ENCODE measurements at places on chromosomes 16 and 17.

- no peak for DNase-seq
Measured at GRCh38 chr16:62386411-62386810, 350.2 kb upstream of the CDH8 start.

DNA sequence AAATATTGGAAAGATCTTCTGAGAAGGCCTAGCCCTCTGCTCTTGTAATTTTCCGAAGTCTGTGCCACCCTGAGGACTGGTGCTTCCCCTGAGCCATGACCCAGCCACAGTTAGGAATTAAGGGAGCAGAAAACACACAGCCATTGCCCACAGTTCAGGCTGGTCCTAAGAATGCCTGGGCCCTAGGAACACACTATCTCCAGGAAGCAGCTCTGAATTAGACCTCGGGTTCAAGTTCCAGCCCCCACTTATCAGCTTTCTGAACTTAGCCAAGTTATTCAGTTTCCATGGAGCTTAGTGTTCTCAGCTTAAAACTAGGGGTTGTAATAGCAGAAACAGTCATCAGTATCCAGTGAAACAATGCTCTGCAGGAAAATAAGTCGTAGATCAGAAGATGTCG is 56.0 kb downstream of the CDH13 start:
- DNase-seq, result no peak

GRCh38 chr17:76709077-76709950 is 1.5 kb downstream of the MXRA7 start:
- no peak for DNase-seq

- DNase-seq, result no peak
Measured at GRCh38 chr16:81315271-81316175, 761 bp downstream of the GAN start.

- no peak for DNase-seq
Measured at GRCh38 chr16:71499775-71500364, 10.7 kb upstream of the ZNF19 start.

GRCh38 chr17:40824015-40824832 is 1.8 kb upstream of the KRT10 start:
- no peak for DNase-seq

DNA sequence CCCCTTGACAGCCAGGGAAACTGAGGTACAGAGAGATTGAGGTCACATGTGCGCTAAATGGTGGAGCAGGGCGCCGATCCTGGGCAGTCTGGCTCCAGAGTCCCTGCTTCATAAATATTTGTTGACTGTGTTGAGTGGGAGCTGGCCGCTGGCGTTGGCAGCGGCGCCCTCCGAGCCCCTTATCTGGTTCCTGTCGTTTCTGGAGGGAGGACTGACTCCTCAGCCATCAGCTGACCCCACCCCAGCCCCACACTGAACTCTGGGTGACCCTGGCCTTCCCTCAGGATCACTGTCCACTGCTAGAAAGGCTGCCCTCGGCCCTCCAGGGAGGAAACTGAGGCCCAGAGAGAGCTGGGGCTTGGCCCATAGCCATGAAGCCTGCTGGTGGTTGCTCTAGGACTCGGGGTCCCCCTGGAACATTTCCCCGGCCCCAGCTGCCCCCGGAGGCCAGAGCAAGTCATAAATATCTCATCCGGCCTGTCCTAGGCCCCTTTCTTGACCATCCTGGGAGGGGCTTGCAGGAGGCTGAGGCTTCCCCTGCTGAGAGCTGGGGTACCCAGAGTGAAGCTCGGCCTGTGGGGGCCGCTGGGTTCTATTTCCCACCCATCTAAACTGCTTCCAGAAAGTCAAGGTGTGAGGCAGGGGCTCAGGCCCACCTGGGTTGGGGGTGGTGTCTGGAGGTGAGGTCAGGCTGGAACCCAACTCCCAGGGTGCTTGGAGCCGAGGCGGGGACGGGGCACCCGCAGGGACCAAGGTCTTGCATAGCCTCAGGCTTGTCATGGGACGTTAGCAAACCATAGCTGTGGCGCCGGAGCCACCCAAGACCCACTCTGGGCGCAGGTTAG is 51.7 kb upstream of the GSE1 start:
- no peak for DNase-seq

- no peak for DNase-seq
Measured at GRCh38 chr16:54654429-54654828, 276.2 kb upstream of the IRX5 start.

- DNase-seq, result no peak
Measured at GRCh38 chr16:76910931-76911330, 280.1 kb upstream of the MON1B start.

DNA sequence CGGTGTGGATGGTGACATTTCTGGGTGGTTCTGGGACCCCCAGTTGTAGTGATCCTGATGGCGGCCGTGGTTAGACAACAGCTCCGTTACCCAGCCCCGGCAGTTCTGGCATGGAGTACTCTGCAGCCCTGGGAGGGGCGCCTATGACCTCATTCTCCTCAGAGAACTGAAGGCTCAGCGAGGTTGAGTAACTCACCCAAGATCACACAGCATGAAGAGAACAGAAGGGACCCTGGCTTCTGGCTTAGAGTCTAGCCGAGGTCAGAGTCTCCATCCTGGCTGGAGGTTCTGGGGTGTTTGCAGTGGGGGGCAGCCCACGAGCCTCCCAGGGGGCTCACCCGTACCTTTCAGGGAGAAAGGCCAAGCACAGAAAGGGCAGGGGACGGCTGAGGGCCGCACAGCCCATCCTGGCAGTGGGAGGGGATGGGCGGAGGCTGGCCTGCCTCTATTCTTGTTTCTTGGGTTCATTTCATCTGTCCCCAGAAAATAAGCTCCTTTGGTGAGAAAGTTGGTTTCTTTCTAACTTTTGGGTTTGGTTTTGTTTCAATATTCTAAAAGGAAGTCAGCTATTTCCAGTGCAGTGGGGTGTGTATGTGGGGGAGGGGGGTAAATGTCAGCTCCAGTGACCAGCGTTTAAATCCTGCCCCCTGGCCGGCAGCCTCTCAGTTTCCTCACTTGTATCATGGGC is 13.2 kb downstream of the ZFPM1 start:
- DNase-seq, result no peak
